ENCODE measurements at places on chromosomes 3 and 15.

DNA sequence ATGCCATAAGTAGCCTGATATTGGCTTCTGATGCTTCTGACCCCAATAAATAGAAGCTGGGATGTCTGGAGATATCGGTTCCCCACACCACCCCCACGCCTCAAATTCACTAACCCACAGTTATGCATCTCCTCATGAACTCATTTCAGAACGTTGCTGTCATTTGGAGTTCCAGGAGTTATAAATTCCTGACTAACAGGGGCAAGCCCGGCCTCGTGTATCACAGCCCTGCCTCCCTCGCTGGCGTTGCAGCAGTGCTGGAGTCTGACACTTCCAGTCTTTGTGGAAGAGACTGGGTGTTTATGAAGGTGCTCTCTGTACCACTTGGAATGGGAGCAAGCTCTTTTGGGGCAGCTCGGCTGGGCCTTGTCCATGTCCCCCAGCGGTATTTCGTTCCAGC is 101.0 kb downstream of the ANP32A start:
- no peak for DNase-seq

DNA sequence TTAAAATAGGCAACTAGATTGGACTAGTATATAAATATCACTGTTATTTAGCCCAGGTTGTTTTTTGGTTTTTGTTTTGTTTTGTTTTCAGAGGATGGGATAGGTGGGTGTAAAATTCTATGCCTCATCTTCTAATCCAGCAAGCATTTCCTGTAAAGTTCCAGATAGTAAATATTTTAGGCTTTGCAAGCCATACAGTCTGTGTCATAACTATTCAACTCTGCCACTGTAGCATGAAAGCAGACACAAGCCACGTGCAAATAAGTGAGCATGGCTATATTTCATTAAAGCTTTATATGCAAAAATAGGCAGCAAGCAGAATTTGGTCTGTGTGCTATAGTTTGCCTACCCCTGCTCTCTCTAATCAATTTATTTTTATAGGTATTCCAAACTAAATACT is 657.3 kb upstream of the TGFBR2 start:
- DNase-seq = no peak

DNA sequence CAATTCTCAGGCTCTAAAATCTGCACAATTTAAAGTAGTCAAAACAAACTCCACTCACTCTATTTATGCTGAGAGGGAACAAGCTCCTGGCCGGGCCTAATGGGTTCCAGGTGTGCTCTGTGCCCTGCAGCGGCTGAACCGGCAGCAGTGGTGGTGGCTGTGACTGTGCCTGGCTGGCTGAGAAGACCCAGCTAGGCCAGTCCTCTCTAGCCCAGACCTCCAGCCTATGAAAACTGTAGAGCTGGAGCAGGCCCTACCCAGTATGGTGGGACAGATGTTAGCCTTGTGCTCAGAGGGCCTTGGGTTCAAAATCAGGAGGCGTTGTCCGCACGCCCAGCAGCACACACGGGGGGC is 37.0 kb downstream of the EPHB3 start:
- no peak for DNase-seq

DNA sequence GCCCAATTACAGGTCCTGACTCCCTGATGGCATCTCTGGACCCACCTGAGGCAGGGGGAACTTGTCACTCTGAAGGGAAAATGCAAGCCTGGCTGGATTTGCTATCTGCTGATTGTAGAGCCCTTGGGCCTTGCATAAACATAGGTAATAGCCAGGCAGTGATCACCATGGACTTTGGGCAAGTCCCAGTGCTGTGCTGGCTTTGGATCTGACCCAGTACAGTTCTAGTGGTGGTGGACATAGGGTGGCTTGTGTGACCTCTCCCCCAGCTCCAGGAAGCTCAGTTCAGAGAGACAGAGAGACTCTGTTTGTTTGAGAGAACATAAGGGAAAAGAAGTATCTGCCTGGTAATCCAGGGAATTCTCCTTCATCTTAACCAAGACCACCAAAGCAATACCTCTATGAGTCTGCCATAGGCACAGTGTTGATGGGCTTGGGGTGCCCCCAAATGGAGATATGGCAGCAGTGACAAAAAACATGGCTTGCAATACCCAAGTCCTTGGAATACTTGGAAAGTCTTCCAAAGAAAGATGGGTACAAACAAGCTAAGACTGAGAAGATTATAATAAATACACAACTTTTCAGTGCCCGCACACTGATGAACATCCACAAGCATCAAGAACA is 348.5 kb downstream of the PYDC2 start:
- DNase-seq = no peak

DNA sequence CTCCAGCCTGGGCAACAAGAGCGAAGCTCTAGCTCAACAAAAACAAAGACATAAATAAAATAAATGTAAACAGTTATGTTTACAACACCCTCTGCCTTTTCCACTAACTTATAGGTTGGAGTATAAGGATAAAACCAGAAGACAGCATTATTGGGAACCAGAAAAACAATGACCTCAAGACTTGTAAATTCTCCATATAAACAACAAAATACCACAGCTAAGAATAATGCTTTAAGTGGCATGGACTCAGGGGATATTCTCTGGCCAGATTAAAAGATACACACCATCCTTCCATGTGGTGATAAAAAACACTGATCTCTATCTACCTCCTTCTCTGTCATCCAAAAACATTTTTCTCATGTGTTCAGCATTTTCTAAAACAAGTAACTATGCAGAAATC is 500.6 kb downstream of the MAGI1 start:
- DNase-seq = no peak

DNA sequence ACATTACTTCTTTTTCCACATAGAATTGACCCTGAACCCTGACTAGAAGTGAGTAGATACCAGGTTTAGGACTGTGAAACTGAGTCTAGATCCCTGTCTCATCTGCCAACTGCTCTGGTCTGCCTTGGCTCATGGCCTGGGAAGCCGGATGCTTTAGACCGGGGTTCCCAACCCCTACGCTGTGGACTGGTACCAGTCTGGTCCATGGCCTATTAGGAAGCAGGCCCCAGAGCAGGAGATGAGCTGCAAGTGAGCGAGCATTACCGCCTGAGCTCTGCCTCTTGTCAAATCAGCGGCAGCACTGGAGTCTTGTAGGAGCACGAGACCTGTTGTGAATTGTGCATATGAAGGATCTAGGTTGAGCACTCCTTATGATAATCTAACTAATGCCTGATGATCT is 734.2 kb downstream of the AGBL1 start:
- no peak for DNase-seq

DNA sequence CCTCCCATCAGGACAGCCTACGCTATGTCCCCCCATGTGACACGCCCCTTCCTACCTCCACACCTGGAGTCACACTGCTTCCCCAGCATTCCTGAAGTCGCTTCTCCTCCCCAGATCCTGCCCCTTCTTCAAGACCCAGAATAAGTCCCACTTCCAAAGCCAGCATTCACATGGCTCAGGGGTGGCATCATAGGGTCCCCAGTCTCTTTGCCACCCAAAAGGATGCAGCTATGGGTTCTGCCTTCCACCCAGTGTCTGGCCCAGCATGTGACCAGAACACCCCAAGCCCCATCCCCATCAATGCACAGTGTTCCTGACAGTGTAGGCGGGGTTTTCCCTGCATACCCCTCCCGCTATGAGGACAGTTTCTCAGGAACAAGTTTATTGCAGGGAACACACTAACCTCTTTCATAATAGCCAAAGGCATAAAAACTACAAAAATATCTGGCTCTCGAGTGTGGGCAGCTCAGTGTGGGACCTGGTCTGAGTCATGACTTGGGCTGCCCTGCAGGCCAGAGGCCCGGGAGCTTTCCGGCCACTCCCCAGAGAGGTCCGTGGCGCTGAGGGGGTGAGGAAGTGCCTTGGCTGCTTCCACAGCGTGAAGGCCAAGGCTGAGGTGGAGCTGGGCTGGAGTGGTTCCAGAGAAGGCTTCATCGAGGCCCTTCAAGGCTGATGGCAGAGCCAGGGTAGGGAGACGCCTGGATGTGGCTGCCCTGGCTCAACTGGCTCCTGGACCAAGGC is 5.8 kb downstream of the ISLR start:
- DNase-seq = peak; percentile 48

DNA sequence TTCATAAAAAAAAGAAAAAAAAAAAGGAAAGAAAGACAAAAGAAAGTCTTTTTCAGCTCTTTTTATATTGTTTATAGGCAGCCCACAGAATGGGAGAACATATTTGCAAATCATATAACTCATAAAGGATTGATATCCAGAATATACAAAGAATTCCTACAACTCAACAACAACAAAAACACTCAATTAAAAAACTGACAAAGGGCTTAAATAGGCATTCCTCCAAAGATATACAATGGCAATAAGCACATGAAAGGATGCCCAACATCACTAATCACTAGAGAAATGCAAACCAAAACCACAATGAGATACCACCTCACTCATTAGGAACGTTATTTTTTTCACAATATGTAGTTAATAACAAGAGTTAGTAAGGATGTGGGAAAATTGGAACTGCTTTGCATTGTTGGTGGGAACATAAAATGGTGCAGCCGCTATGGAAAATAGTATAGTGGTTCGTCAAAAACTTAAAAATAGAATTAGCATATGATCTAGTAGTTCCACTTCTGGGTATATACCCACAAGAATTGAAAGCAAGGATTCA is 54.2 kb upstream of the CMTM8 start:
- DNase-seq = no peak

DNA sequence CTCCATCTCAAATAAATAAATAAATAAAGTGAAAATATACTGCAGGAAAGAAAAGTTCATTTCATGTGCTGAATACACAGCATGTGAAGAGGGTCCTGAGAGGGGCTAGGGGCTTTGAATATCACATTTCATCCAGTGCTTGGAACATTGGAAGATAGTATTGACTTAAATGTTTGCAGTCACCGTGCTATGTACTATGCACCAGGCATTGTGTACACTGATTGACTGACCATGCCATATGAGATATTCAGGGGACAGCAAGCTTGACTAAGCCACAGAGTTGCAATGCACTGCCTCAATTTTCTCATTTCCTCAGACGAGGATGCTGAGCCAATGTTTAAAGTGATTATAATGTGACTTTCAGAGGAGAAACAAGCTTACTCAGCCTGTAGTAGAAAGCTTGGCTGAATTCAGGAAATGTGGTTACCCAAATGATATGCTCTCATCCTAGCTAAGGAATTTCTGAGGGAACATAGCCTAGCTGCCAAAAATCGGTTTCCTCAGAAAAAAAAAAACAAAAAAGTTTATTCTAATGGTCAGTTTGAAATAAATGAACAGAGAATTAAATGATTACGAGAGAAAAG is 557.9 kb downstream of the FGF12 start:
- DNase-seq = no peak

- DNase-seq = no peak
Observed at GRCh38 chr3:83769791-83770663, 1188.8 kb upstream of the CADM2 start.

GRCh38 chr3:12859840-12860239 is 18.5 kb upstream of the RPL32 start:
- no peak for DNase-seq

DNA sequence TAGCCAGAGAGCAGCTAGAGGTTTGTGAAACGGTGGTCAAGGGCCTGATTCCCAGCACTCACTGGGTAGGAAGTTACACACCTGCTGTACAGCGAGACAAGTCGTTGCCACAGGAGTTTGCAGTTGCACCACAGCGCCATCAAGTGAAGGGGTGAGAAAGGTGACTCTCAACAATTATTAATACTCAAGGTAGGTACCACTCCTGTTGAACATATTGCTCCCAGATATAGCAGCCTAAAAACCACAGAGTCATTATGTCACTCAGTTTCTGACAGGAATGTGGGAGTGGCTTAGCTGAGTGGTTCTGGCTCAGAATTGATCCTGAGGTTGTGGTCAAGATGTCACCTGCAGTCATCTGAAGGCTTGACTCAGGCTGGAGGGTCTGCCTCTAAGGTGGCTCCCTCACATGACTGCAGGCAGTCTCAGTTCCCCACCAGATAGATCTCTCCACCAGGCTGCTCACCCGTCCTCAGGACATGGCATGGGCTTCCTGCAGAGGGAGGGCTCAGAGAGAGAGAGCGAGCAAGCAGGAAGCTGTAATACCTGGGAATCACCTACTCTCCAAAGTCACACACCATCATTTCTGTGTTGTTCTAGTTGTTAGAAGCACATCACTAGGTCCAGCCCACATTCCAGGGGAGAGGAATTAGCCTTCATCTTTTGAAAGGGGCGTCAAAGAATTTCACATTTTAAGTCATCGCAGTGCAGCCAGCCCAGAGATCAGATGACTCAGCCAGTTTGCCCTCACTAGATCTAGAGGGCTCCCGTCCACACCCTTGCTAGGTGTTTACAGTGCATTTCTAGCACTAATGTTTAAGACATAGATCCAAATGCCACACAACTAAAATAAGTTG is 17.0 kb upstream of the ANO10 start:
- DNase-seq = no peak

GRCh38 chr3:69505770-69506407 is 120.0 kb upstream of the FRMD4B start:
- DNase-seq = no peak

GRCh38 chr3:178112134-178112533 is 424.1 kb upstream of the KCNMB2 start:
- no peak for DNase-seq

GRCh38 chr3:194323785-194324735 is 27.1 kb downstream of the CPN2 start:
- no peak for DNase-seq

DNA sequence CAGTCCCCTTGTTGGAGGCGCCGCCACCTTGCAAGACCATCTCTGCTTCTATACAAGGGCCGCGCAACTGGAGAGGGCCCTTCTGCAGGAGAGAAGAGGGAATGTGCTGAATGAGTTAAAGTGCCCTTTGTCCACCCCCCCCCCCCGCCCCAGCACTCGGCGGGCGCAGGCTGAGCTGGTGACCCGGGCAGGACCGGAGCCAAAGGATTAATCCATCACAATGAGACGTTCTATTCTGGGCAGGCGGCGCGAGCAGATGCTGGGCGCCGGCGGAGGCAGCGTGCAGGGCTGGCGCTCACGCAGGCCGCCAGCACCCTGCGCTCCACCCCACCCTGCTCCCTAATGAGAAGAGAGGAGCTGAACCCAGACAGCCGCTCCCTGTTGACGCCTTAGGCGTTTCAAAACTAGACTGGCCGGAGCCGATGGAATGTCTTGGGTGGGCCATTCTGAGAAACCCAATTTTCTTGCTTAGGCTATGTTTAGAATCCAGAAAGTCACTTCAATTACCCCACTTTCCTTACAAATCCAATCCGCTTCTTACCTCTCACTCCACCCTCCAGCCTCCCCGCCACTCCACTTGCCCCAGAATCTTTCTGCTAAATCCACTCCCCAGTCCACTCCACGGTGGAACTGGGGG is 32.9 kb downstream of the GJD2 start:
- no peak for DNase-seq

- DNase-seq = no peak
Observed at GRCh38 chr3:37603722-37604121, 258.0 kb upstream of the CTDSPL start.

- DNase-seq = no peak
Observed at GRCh38 chr3:8441969-8442559, 59.6 kb upstream of the LMCD1 start.
